ENCODE measurements at places on chromosomes 3 and 15.

- DNase-seq, result no peak
Measured at GRCh38 chr3:16448639-16449070, 64.8 kb downstream of the RFTN1 start.

- DNase-seq, result no peak
Measured at GRCh38 chr15:80573606-80574005, 121.5 kb upstream of the ABHD17C start.

DNA sequence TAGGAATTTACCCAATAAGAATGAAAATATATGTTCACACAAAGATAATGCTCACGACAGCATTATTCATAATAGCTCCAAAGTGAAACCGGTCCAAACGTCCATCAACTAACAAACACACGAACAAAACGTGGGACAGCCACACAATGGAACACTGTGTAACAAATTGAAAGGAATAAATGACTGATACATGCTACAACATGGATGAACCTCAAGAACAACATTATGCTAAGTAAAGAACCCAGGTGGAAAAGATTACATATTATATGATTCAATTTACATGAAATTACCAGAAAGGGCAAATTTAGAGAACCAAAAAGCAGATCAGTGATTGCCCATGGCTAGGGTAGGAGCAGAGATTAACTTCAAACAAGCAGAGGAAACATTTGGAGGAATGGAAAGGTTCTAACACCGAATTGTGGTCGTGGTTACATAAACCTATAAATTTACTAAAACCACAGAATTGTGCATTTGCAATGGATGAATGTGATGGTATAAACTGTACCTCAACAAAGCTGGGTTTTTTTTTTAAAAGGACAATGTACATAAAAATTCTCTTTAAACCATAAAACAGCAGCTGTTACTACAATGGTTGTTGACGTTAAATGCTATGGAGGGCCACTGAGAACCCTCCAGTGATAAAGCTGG is 76.3 kb downstream of the XXYLT1 start:
- DNase-seq, result no peak

DNA sequence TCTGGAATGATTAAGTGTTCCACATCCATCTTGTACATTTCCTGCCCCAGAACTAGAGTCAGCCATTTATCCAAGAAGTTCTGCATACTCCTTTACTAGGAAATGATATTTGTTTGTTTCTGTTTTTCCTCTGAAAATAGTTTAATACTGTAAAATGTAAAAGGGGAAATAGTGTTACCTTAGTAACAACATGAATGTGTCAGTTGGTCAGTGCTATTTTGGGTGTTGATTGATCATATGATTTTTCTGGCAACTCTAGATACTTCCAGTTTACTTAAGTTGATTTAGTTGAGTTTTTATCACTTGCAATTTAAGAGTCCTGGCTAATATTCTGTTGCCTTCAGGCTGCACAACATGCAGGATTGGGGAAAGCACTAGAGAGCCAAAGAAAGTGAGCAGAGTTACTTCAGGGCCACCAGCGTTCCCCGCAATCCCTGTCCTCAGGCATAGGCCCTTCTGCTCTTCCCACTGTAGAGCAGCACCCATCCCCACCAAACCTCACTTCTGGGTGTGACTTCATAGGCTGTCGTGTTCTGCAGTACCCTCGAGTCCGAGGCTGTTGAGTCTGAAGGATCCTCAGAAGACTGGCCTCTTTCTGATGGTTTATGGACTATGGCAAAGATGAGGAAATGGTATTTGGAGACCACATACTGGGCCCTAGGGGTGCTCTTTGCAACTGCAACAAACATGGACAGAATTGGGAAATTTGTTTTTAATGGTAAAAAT is 69.0 kb downstream of the CHD2 start:
- DNase-seq, result no peak

GRCh38 chr3:140842984-140843649 is 98.5 kb upstream of the SLC25A36 start:
- peak; percentile 91 for DNase-seq

GRCh38 chr15:90038632-90039095 is 37.5 kb downstream of the ZNF710 start:
- no peak for DNase-seq

DNA sequence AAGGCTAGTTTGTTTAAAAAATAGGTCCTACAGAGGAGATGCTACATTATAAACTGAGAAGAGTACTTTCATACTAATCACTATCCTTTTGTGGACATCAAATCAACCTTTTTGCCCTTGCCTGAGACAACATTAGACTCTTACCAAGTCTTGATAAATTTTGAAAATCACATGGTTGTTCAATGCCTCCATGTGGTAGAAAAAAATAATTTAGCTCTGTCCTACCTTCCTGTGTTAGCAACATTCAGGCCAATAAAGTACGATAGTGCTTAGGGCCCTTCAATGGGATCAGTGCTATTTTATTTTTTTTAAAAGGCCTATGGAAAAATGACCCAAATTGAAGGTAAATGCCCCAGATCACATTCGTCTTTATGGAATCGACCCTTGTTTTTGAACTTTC is 5.0 kb upstream of the UBE2E1 start:
- peak; percentile 32 for DNase-seq

GRCh38 chr15:79595306-79595705 is 163.2 kb downstream of the MINAR1 start:
- DNase-seq, result no peak

DNA sequence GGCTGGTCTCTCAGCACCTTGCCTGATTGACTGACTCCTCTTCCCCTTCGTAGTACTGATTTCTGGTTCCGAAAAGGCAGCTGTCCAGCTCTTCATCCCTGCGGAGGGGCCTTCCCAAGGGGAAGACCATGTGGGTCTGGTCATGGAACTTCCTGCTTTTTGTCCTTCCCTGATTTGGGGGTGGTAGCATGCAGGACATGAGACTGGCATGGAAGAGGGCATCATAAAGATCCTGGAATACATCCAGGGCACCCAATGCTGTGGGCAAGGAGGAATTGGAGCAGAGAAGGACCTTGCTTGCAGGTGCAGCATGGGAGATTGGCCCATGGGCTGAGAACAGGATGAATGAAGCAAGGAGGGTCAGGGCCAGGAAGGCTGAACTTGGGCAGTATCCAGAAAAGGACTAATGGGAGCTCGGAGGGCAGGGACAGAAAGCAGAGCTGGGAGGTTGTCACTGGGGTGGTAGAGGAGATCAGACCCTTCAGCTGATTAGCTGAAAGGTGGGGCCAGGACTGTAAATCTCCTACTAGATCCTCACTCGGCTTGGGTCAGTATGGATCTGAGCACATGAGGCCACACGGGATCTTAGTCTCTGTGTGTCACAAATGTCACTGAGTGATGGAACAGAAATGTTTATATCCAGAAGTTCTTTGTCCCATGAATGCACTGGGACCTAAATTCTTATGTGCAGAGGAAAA is 59.5 kb downstream of the AMOTL2 start:
- DNase-seq, result no peak

- no peak for DNase-seq
Measured at GRCh38 chr3:156902916-156903315, 76.8 kb downstream of the LEKR1 start.

DNA sequence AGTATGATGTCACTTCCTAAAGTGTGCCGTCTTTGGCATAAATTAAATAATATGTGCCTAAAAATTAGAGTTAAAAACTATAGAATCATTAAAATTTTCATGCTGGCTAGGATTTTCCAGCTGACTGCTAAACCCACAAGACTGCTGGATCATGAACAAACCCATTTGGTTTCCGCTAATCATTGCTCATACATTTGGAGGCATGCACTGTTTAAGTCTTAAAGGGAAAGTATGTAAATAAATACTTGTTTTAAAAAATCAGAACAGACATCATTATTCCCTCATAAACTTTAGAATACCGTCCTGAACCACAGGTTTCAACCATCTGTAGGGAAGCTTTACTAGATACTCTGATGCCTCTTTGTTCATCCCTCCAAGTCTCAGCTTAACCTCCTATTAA is 26.5 kb downstream of the ATP6V1A start:
- no peak for DNase-seq

- DNase-seq, result no peak
Measured at GRCh38 chr15:36106640-36107335, 472.6 kb upstream of the CDIN1 start.

DNA sequence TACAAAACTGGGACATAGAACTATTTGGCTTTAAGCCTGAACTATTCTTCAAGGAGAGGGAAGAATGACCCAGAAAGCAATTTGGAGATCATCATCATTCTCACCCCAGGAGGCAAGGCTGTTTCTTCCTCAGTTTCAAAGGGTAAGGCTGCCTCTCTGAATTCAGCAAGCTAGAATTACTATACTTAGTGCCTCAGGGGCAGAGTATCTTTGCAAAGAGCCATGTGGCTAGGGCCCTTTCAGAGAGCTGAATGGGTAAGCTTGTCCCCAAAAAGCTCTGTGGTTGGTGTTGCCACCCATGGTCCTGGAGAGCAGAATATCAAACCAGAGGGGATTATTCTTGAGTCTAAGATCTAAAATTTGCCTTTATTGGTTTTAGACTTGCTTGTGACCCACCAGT is 720.3 kb upstream of the ARPP21 start:
- no peak for DNase-seq

DNA sequence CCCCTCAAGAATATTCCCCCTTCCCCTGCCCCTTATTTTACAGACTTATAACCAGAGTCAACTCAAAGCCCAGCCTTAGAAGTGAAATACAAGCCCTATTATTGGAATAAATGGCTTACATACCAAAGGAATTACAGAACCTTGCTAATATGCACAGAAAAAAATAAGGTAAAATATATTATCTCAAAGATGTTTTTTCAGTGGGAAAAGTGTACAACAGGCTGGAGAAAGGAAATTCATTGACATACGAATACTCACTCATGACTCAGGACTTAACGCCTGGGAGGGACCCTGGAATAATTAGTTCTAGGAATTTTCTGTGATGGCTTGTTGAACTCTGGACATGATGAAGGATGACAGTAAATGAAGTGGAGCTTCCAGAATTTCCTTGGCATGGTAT is 27.0 kb downstream of the ARL14 start:
- no peak for DNase-seq

DNA sequence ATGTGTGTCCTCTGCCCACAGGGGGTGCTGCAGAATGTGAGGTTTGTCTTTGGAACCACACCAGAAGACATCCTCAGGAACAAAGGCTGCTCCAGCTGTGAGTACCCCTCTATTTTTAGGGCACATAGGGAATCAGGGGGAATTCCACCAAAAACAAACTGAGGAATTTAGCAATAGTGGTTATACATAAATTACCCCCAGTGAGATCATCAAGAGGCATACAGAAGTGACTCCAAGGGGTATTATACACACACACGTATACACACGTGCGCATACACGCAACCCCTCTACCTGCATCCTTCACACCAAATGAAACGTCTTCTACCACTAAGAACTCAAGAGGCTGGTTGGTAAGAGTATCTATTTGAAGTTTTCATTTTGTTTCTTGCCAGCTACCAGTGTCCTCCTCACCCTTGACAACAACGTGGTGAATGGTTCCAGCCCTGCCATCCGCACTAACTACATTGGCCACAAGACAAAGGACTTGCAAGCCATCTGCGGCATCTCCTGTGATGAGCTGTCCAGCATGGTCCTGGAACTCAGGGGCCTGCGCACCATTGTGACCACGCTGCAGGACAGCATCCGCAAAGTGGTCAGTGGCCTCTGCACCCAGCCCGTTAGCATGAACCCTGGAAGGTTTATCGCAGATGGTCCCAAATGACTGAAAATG is 2.9 kb downstream of the THBS1 start:
- DNase-seq, result peak; percentile 44

GRCh38 chr3:105847452-105847851 is 21.4 kb downstream of the CBLB start:
- no peak for DNase-seq

DNA sequence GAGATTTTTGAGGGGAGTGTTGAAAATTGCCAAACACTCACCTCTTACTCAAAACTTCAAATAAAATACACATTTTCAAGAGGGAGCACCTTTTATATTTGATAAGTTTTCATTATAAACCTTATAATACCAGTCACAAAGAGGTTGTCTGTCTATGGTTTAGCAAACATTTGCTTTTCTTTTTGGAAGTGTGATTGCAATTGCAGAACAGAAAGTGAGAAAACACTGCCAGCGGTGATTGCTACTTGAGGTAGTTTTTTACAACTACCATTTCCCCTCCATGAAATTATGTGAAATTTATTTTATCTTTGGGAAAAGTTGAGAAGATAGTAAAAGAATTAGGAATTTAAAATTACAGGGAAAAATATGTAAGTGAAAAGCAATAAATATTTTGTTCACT is 20.1 kb downstream of the DIPK2A start:
- no peak for DNase-seq

GRCh38 chr3:121793078-121793477 is 41.8 kb downstream of the IQCB1 start:
- DNase-seq, result peak; percentile 13

DNA sequence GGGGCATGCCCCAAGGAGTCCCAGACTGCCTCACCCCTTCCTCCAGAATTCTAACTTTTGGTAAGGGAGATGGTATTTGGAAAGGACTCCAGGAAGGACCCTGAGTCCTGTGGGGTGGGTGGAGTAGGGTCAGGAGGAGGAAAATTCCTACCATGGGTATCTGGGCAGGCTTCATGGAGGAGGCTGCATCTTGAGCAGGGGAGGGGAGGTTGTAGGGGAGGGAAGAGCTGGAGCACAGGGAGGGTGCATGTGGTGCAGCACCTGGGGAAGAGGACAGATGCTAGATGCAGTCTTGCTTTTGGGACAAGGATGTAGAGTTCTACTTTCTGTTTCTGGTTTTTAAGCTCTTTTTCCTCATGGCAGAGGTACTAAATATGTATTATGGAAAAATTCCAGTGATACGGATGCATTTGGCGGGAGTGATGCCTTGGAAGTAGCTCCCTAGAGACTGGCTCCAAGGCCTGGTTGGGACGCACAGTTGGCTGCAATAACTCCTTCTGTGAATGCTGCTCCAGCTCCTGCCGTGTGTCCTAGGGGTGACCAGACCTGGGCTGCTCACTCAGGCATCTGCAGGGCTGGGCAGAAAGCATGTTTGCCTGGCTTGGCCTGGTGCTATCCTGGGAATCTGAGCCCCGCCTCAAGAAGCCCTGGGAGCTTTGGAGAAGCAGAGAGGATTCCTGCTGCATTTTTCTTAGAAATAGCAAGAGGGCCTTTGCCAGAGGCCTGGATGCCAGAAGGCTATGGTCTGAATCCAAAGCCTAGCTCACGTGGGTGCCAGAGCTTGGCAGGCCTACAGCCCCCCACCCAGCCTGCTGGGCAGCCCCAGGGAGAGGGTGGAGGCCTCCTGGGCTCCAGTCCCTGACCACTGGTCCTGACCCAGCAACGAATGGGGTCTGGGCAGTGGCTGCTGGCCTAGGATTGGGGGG is 10.1 kb downstream of the SEMA3F start:
- no peak for DNase-seq

Measured in GM12865 (cell line).